ENCODE measurements at places on chromosomes 13 and 19.

DNA sequence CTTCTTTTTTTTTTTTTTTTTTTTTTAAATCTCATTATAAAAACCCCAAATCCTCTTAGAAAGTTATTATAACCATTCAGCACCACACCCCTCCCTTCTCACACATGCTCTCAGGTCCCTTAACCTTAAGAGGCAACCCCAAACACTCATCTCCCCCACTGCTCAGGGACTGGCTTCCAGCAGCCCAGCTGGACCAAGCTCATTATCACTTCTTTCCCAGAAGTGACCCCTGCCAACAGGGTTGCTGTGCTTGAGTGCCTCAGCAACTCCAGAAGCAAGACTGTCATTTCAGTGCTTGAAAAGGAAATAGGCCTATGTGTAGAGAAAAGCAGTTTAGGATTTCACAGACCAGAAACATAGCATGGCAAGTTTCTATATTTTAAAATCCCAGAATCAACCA is 84.3 kb downstream of the SLAIN1 start:
- DNase-seq: no peak

DNA sequence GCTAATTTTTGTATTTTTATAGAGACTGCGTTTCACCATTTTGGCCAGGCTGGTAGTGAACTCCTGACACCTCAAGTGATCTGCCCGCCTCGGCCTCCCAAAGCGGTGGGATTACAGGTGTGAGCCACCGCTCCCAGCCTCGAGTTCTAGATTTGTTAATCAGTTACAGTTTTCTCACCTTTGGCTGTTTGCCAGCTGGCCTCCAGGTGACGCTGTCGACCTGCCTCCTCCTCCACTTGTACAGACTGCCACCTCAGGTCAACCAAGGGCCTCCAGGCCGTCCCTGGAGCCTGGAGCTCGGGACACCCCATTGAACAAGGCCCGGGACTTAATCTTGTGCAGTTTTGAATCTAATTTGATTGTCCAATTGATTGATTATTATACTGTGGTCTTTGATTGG is 45.5 kb downstream of the IER2 start:
- no peak for DNase-seq

- DNase-seq: no peak
These were observed 38.9 kb downstream of the DNM2 start for GRCh38 chr19:10756791-10757190.

DNA sequence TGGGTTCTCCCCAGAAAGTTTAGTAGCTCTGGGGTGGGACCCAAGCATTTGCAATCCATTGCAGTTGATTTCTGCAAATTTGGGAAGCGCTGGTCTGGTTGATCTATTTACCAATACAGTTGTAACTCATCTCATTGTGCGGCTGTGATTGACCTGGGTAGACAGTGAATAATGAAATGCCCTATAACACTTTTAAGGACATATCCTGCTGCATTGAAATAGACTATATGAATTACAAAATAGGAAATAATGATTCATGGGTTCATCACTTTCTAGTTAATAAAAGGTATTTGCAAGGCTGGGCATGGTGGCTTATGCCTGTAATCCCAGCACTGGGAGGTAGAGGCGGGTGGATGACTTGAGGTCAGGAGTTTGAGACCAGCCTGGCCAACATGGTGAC is 59.0 kb upstream of the FARP1 start:
- no peak for DNase-seq

DNA sequence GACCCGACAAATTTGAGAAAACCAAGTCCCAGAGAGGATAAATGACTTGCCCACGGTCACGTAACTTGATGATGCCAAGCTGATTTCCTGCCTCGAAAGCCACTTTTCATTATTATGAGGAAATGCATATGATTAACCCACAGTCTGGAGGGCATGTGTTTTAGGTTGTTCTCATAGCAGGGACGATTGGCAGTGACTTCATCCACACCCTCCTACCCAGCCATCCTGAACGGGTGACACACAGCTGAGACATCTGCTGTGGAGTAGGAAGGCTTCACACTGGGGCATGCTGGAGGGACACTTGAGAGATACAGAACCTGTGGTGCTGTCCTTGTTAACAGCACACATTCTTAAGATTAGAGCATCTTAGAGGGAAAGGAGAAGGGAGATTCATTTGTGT is 65.4 kb upstream of the WDFY2 start:
- no peak for DNase-seq

DNA sequence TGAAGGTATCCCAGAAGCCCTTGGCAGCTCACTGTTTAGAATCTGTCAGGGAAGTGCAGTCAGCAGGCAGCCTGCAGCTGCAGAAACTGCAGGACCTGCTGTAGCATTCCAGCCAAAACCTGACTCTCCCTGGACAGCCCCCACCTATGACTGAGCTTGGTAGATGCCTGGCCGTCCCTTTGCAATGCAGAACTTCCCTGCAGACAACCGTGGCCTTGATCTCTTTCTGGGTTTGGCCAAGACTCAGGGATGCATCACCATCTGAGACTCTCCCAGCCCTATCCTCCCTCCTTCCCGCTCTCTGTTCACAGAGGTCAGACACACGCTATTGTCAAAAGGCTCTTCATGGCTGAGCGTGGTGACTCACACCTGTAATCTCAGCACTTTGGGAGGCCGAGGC is 99.4 kb downstream of the ZNF557 start:
- DNase-seq: no peak

DNA sequence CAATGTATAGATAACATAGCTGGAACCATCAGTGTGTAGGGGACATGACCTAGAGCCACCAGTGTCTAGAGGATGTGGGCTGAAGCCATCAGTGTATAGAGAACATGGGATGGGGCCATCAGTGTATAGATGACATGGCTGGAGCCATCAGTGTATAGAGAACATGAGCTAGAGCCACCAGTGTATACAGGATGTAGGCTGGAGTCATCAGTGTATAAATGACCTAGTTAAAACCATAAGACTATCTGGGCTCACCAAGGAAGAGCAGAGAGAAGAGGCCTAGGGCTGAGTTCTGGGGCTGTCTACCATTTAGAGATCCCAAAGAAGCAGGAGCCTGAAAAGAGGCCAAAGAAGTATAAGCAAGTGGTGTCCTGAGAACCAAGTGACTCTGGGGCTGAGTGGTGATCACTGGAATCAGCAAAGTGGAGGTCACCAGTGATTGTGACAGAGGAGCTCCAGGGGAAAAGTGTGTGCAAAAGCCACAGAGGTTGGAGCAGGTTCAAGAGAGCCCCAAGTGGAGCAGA is 41.0 kb downstream of the RFX2 start:
- no peak for DNase-seq

GRCh38 chr19:33641261-33641660 is 19.5 kb downstream of the CHST8 start:
- no peak for DNase-seq

- no peak for DNase-seq
These were observed 526.2 kb downstream of the SUCLA2 start for GRCh38 chr13:47474839-47475238.

GRCh38 chr19:1449467-1450442 is at the start of gene APC2:
Gene APC2 (plus strand): TSS chr19:1450121. CDS start chr19:1453002, 2,881 bp downstream.
- DNase-seq: no peak

DNA sequence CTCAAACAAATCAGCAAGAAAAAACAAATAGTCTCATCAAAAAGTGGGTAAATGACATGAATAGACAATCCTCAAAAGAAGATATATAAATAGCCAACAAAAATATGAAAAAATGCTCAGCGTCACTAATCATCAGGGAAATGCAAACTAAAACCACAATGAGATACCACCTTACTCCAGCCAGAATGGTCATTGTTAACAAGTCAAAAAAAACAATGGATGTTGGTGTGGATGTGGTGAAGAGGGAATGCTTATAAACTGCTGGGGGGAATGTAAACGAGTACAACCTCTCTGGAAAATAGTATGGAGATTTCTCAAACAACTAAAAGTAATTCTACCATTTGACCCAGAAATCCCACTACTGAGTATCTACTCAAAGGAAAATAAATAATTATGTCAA is 239.2 kb upstream of the RFC3 start:
- no peak for DNase-seq

DNA sequence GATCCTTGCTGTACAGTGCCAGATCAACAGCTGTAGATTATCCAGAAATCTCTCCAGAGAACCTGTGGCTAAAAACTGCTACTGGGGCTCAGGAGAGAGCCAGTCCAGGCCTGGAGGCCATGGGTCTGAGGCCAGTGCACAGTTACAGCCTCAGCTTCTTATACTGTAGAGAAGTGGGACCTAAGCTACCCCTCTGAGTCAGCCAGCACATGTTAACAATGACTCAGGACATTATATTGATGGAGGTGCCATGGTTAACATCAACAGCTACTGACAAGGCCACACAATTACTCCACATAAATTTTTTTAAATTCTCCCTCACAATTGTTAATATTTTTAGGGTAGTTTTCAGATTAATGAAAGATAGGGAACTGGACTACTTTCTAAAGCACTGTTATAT is 138.5 kb downstream of the RBM26 start:
- no peak for DNase-seq

GRCh38 chr13:99812625-99813024 is 158.9 kb downstream of the ZIC5 start:
- DNase-seq: peak; percentile 4

- DNase-seq: peak; percentile 48
These were observed 203.2 kb downstream of the FGF14 start for GRCh38 chr13:102198418-102199311.

GRCh38 chr13:113764793-113765563 is 6.0 kb downstream of the TMEM255B start:
- DNase-seq: no peak

DNA sequence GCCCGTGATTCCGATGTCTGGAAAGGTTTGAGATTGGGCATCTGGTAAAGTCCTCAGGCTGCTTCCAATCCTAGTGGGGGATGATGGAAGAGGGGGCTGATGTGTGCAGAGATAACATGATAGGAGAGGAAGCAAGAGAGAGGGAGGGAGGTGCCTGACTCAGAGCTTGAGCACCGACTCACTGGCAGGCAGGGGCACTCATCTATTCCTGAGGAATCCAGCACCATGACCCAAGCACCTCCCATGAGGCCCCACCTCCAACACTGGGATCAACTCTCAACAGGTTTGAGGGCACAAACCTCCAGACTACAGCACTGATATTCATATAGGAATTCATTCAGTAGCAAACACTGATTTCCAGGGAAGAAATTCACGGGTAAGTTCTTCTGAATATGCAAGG is 5.6 kb upstream of the SIGLEC9 start:
- DNase-seq: no peak

- peak; percentile 58 for DNase-seq
These were observed 24.5 kb upstream of the FREM2 start for GRCh38 chr13:38662362-38662761.

DNA sequence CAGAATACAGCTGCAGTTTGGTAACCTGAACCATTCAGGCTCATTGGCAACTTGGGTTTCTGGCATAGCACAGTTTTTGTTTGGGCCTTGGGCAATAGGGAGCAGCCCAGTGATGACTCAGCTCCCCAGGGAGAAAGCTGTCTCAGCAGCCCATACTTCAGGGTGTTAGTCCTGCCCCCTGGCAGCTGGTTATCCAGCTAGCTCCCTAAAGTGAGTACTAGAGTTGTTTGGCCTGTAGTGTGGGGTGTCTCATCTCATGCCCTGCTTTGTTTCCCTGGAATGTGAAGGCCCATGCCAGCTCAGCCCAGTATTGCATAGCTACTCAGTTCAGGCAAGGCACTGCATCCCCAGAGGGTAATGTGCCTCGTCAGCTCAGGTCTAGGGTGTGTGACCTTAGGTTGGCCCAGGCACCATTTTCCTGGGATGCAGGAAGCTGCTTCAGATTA is 18.2 kb upstream of the ZNF543 start:
- DNase-seq: peak; percentile 79

DNA sequence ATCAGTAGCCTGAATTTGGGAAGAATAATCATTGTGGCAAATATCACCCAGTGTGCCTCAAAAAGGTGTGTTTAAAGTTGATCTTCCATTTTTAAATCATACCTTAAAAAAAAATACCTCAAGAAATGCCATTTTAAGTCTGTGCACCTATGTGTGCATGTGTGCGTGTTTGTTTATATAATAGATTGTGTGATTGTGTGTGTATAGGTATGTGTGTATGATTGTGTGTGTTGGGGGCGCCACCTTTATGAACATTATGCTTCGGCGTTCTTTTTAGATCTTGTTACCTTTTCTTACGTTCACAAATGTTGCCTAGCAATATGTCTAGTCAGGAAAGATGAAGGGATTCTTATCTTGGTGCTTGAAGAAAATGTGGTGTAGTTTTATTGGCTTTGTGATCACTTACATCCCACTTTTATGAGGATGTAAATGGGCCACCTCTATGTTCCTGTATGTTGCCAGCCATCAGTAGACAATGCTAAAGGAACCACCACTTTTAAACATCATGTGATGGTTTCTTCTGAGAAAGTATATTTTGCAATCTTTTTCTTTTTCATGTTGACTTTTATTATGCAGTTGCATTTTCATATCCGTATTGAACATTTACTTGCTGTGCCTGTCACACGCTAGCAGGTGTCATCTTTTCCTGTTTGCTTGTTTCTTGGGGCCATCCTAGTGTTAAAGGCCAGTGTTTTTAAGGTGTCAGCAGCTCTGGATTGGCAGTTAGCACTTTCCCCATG is 2.2 kb upstream of the IRS2 start:
- DNase-seq: no peak

GRCh38 chr19:5870986-5871394 is 650 bp upstream of the FUT5 start:
- DNase-seq: no peak

DNA sequence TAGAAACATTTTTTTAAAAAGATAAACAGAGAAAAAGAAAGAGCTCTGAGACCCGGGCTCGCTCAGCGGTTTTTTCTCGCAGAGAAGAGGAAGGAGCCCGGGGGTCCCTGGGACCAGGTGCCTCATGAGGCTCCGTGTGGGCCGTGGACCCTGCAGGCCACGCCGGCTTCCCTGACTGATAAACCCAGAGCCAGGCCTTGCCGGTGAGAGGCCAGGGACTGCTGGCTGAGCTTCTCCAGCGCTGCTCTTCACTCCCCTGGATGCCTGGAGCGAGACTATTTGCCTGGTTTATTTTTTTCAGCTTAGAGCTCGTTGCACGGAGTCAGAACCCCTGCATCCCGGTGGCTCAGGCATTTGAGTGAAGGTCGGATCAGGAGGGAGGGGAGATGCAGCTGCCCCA is 53.4 kb upstream of the F7 start:
- DNase-seq: no peak

DNA sequence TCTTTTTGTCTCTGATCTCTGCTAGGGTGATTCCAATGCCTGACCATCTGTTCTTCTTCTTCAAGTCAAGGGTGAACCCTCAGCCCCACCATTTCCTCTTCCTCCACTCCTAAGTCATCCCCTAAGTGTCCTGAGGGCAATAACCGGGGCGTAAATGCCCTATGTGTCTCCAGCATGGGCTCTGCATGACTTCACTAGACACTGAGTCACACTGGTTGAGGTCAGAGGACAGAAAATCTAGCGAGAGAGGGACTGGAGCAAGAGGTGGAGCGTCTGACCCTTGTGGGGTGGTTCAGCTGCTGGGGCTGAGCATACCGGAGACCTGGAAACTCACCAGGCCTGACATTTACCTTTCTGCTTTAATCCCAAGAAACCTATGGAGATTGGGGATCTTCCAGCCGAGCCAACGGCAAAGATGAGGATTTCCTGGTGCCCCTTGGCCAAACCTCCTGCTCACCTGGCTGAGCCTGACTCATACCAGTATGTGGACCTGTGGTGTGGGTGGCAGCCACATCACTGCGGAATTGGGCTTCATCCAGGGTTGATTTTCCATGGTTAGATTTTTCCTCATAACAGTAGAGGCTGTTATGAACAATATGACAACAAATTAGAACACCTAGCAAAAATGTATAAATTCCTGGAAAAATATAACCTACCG is 26.9 kb downstream of the SCGB2B2 start:
- DNase-seq: no peak

- DNase-seq: no peak
These were observed 111.8 kb upstream of the EDNRB start for GRCh38 chr13:78030341-78030896.
